ENCODE measurements at places on chromosomes 1 and 21. TPM values are rescaled to one million over a fixed set of nuclear protein-coding genes. Genes with fewer than 3 reads are reported as not detected.

- peak; percentile 68 for DNase-seq
These were observed 621.9 kb downstream of the NPHP4 start for GRCh38 chr1:5370311-5370710.

GRCh38 chr1:237756304-237756967 lies 134.3 kb downstream of the ZP4 start:
- DNase-seq: no peak

- DNase-seq: no peak
These were observed 21.4 kb downstream of the CLIC6 start for GRCh38 chr21:34690041-34690792.

- DNase-seq: peak; percentile 62
These were observed 1.9 kb downstream of the ITPKB start for GRCh38 chr1:226736908-226737818.

- no peak for DNase-seq
These were observed 1.8 kb downstream of the CCDC17 start for GRCh38 chr1:45621895-45622523.

DNA sequence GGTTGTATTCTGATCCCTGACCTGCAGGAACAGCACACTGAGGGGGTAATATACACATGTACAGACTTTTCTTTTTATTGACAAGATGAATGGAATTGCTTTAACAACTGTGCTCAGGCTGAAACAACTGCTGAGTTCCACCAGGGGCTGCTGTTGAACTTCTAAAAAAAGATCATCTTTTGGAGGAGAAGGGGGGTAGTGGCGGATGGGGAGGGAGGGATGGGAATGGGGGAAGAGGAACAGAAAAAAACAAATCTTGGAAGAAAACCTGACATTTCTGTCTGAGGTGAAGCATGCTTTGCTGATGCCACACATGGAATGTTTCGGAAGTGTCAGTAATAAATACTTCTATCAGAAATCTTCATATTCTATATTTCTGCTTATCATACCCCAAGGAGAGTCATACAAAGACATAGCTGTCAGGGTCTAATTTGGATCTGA lies 75.0 kb downstream of the RWDD3 start:
- no peak for DNase-seq

DNA sequence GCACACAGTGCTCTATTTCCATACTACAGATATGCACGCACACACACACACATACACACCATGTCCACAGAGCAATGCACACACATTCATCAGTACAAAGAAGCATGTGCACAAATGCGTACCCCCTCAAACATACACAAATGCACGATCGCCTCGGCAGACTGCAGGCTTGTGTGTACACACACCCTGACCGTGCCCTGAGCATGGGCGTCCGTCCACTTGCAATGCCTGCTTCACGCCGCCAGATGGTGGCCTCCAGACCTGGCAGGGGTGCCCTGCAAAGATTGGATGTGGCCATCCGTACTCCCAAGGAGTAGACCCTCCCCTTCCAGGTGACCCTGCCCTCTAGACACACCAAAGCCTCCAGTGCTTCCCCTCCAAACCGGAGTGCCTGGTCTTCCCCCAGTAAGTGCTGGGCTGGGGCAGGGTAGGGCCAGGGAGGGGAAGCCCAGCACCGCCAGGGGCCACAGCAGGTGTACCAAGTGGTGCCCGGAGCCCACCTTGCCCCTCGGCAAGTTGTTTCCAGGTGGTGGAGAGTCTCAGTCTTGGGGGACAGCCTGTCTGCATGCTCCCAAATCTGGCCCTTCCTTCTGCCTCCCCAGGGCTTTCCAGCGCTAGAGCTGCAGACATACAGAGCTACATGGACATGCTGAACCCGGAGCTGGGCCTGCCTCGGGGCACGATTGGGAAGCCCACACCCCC lies 20.6 kb downstream of the ESPN start:
- DNase-seq: peak; percentile 60

DNA sequence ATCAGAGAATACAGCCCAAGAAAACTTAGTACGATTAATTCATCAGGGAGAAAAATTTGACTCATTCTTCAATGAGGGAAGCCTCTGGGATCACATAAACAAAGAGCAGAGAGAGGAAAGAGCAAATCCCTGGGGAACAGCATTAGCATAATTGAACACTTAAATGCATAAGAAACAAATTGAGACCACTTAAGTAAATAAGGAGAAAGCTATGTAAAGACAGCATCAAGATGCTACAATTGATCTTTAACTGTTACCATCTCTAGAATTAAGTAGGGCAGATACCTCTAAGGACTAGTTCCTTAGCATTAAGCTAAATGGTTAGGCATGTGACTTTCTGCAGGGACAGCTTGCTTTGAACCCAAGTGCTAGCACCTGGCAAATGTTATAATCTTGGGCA lies 265.1 kb upstream of the NEGR1 start:
- no peak for DNase-seq

- DNase-seq: no peak
These were observed 265.1 kb downstream of the SIPA1L2 start for GRCh38 chr1:232364654-232365382.

- no peak for DNase-seq
These were observed 64.4 kb upstream of the FAM20B start for GRCh38 chr1:178961331-178961730.

GRCh38 chr1:175078629-175079028 lies 11.0 kb downstream of the TNN start:
- no peak for DNase-seq

- DNase-seq: peak; percentile 46
These were observed 18.6 kb downstream of the FAM151A start for GRCh38 chr1:54604572-54605370.

GRCh38 chr1:21299780-21300395 lies 9.6 kb upstream of the ECE1 start:
- no peak for DNase-seq

DNA sequence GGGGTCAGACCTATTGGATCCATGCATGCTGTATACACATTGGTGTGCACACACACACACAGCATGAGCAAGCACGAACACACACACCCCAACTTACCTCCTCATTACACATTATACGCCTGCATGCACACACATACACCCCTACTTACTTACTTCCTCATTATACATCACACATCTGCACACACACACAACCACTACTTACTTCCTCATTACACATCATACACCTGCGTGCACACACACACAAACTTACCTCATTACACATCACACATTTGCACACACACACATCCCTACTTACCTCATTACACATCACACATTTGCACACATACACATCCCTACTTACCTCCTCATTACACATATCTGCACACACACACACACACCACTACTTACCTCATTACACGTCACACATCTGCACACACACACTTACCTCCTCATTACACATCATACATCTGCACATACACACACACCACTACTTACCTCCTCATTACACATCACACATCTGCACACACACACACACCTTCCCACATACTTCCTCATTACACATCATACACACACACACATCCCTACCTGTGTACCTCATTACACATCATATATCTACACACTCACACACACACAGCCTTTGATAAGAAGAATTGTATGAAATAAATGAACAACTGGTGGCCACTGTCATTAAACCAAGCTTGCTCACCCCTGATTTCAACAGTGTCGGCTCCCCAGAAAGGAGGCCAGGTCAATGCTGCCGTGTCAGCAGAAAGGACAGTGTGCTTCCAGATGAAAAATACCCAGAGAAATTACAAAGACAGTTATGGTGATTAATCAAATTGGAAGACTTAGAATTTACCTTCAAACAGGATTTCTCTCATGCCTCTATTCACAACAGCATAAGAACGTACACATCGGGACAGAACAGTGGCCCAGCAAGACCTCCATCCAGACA lies 117.8 kb downstream of the SETD4 start:
- DNase-seq: no peak

GRCh38 chr1:241637604-241638003 lies 2.6 kb downstream of the CHML start:
- DNase-seq: no peak

- no peak for DNase-seq
These were observed 19.9 kb upstream of the SERPINC1 start for GRCh38 chr1:173937062-173937461.

Gene WLS
- total RNA-seq: not detected

Gene ARHGEF10L
- total RNA-seq: not detected

Gene OR2T2
- not detected for total RNA-seq

Gene UMODL1
- 0.10 TPM for total RNA-seq

Gene MACF1
- 381 TPM for total RNA-seq

Gene RPTN
- not detected for total RNA-seq

Gene DISP3
- 0.38 TPM for total RNA-seq

Gene DMRTA2
- total RNA-seq: not detected
